ENCODE measurements at places on chromosomes 16 and 17.
A peak's percentile ranks its signal among the peaks of the same experiment; 100 is the strongest.

DNA sequence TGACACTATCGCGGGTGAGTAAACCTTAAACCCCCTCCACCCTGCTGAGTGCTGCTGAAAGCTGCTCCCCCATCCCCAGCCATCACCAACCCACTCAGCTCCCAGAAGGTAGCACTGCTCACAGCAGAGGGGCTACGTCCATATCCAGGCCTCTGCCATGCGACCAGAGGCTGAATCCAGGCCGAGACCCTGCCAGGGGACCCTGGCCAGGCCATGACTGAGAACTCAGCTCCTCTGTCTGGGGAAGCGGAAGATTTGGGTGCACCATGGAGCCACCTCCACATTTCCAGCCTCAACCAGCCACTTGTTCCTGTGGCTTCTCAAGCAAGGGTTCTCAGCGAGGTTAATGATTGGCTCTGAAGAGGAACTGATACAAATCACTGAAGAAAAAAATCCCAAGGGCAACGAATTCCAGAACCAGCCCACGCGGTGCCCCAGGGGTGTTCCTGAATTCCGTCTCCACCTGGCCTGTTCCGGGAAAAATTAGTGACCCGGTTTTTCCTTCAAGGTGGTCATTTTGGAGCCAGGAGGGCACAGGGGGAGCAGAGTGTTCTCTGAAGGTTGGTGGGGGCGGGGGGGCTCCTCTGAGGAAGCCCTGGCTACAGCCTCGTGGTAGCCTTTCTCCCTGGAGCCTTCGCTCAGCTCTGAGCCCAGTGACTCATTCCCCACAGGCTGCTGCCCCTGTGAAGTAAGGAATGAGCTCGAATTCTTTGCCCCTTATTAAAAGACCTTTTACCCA lies 9.3 kb upstream of the SLC16A5 start:
- peak; percentile 38 for DNase-seq

DNA sequence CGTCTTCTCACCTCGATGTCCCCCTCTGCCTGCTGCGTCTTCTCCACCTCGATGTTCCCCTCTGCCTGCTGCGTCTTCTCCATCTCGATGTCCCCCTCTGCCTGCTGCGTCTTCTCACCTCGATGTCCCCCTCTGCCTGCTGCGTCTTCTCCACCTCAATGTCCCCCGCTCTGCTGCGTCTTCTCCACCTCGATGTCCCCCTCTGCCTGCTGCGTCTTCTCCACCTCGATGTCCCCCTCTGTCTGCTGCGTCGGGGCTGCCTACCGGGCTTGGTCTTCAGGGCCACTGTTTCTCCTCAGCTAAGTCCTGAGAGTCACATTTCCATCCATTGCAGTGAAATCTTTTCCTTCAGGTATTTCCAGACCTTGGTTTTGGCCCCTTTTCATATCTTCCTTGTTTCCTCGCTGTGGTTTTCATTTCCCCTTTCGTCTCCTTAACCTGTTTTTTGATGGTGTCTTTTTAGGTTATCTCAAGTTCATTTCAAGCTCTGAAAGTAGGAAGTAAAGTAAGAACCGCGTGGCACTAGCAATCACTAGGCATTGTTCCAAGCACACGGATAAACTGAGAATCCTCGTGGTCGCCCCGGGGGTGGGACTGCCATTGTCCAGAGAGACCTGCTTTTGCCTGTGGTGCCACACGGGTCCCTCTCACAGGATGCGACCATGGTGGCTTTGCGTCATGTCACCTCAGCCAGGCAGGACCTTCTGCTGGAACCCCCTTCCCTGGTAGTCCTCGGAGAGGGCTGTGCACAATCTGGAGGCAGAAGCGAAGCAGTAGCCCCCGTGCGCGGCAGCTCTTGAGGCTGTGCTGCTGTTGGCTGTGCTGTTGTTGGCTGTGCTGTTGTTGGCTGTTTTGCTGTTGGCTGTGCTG lies 9.5 kb upstream of the ZNF750 start:
- no peak for DNase-seq

DNA sequence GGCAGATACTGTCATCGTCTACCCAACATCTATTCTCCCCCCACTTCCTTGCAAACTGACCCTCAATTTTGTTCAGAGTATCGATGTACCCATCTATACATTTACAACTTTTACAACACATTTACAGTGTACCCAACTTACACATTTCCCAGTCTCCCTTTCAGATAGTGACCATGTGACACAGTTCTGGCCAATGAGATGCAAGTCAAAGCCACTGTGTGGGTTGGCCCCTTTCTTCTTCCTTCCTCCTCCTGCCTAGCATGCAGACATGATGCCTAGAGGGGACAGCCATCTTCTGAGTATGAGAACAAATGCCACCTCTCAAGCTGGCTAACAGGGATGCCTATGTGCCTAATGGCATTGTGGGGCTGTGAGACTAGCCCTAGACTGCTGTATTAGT lies 11.3 kb upstream of the NFAT5 start:
- DNase-seq: no peak

DNA sequence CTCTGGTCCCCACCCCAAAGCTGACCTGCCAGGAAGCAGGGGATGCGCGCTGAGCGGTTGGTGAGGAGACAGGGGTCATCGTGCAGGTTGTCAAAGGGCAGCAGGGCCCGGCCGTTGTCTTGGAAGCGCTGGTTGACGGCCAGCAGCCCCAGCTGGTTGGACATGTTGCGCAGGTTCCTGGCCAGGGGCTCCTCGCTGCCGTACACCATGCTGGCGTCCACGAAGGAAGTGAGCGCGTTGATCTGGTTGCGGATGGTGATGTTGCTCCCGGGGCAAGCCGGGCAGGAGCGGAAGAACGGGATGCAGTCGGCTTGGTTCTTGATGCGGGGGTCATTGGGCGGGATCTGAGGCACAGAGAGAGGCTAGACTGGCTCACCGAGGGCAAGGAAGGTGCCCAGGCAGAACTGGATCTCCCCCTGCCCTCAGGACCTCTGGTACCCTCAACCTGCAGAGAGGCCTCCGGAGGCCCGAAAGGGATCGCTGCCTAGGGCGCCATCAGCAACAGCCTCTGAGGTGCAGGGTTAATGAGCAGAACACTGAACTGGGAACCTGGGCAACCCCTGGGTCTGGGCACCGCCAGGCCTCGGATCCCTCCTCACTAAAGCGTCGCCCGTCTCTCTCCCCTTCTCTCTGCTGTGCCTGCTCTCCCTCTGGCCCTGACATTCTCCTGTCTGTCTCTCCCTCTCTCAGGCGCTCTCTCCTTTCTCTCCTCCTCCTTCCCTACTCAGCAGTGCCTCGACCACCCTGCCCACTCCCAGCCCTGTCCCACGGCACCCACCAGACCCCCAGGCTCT lies 2.7 kb downstream of the MPO start:
- DNase-seq: no peak

- no peak for DNase-seq
These were observed 911 bp downstream of the ARL16 start for GRCh38 chr17:81682565-81683207.

GRCh38 chr17:2002767-2003329 lies 22.3 kb downstream of the RTN4RL1 start:
- DNase-seq: no peak

DNA sequence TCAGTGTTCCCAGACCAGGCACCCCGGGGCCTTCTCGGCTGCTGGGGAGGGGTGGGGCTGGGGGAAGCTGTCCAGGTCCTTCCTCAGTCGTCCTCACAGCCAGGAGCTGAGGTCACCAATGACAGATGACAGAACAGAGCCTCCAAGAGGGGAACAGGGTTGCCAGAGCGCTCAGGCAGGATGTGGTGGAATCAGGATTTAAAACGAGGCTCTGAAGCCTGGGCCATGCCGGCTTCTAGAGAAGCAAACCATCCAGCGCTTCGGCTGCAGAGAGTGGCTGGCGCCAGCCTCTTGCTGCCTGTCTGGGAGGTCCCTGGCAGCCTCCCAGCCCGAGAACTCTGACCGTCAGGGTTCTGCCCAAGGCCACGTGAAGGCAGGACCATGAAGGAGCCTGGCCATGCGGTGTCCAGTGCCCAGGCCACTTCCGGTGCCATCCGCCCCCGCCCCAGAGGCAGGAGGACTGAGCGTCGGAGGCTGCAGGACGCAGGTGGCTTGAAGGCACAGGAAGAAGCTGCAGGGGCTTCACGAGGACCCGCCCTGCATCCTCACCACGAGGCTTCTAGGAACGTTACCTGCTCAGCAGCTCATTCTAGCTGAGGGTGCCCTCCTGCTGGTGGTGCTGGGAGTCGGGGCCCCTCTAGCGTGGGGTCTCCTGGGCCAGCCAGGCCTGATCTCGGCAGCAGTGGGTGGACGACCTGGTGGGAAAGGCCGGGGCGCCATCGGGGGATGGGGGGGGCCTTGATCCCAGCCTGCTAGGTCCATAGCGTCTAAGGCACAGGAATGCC lies 78.5 kb downstream of the KLHDC4 start:
- no peak for DNase-seq

Measured in umbilical cord (tissue), 2 donors.